ENCODE measurements at places on chromosomes 4 and X. TPM values are rescaled to one million over a fixed set of nuclear protein-coding genes. Genes with fewer than 3 reads are reported as not detected.

GRCh38 chr4:15100994-15101695 lies 98.9 kb downstream of the CPEB2 start:
- no peak for DNase-seq

DNA sequence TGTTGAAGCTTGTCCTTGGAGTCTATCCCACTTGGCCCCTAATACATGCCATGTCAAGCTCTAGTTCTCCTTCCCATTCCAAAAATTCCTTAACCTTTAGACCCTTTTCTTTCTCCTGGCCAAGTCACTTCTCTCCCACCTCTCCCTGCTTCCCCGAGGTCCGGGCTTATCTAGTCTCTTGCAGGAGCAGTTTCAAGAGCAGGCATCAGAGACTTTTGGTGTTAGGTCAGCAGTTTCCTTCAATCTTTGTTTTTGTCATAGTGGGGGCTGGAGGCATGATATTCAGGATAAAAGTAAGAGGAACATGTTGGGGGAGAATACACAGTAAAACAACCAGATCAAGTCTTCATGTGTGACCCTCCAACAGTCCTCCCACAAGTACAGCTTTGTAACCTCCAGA lies 11.5 kb upstream of the IDS start:
- no peak for DNase-seq

GRCh38 chr4:145619639-145619996 lies 433 bp downstream of the MMAA start:
- no peak for DNase-seq

Gene CLTRN
- total RNA-seq = 0.94 TPM

Gene MBTPS2
- total RNA-seq = 11.2 TPM

Measured in cardiac septum (tissue), 1 donor.